ENCODE measurements at places on chromosomes 1 and 21.

DNA sequence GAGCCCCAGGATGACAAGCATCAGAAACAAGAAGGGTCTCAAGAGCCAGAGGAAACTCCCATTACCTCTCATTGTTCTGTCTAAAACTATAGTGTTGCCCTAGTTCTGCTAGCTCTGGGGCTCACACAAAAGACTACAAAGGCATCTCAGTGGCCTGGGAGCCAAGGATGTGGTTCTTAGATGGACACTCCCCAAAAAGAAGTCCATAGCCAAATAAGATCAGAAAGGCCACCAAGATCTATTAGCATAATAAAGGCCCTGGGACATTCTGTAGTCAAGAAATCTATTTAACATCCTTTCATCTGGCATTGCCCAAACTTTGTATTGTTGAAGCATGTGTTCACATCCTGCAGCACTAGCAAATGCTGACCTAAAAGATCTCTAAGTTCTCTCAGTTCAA is 99.5 kb downstream of the EDEM3 start:
- no peak for DNase-seq

DNA sequence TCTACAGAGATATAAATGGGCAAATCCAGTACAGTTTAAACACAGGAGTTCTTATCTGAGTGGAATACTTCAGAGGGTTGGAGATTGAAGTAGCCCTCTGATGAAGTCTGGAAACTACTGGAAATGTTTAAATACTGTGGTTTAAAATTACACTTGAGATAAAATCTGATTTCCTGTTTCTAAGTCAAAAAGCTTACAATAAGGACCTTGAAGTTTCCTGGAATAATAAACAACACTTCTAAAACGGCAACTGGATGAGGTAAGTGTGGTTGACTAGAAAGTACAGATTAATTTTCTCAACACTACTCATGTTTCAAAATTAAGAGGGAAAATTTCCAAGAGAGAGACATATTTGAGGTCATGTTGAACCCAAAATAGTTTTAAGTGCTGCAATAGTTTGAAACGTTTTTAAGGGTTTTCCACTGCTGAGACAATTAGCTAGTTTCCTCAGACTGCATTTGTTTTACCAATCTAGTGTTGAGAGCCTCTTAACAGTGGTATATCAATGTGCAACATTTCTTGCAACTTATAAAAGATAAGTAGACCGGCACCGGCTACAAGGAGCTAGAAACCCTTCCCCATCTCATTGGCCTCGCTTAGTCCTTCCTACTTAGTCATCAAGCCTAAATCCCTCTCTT is 27.4 kb downstream of the KCNA3 start:
- no peak for DNase-seq

- DNase-seq: no peak
Measured at GRCh38 chr1:201637282-201638079, 98.6 kb downstream of the NAV1 start.

GRCh38 chr1:218785928-218786327 is 387.8 kb upstream of the LYPLAL1 start:
- DNase-seq: peak; percentile 5

- DNase-seq: no peak
Measured at GRCh38 chr1:241721011-241721410, 68.9 kb downstream of the WDR64 start.

DNA sequence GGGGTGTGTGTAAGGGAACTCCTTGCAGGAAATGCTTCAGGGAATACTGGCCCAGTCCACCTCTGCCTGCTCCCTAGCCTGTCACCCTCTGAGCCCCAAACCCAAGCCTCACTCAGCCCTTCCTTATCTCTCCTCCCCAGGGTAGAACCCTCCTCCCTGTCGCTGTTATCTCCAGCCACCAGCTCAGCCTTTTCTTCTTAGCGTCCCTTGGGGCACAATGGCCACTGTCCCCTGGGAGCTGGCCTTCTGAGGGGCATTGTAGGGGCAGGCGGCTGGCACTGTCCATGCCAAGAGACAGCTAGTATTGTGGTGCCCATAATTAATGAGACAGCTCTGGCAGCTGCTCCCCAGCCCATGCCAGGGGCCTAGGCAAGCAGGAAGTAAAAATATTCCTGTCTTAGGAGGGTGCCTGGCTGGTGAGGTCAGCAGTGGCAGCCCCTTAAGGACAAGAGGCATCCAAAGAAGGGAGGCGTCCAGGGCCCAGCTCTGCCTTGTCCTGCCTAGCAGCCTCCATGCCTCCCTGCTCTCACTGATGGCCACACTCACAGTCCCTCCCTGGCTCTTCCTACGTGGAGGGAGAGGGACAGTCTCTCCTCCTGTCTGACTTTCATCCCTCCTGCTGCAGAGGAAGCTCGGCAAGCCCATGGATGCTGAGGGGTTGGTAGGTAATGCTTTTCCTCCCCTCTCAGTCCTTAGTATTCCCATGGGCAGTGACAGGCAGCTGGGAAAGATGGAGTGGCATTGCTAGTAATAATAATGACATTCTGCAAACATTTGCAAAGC is 37.5 kb downstream of the KCNQ4 start:
- no peak for DNase-seq

DNA sequence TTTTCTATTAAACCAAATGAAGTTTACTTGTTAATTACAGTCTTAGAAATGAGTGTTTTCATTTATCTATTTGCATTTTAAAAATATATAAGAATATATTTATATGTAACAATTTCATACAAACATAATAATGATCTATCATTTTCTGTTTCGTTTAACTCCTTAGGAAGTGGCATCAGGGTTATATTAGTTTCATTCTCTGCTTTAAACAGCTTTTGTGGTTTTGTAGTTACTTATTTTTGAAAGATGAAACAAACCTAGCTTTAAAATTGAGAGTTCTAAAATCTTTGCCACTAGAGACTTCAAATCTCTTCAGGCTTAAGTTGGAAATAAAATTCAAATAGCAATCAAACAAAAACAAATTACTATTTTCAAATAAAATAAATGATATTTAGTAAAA is 2110.6 kb downstream of the MRPL39 start:
- DNase-seq: no peak

DNA sequence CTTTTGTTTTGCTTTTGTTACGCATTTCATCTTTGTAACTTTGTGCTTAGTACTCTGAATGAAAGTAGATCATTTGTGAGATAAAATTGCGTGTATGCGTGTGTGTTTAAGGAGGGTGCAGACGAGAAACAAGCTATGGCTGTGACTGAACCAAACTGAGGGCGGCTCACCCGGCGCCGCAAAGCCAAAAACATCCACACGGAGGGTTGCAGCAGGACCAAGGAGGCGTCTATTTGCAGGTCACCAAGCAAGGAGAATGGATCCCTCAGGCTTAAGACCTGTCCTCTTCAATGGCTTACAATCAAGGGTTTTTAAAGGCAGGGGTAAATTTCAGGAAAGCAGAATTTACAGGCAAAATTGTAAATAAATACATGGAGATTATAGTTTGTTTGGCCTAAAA is 12.8 kb downstream of the GCSAML start:
- DNase-seq: no peak

GRCh38 chr1:1436630-1437032 is 1.1 kb downstream of the VWA1 start:
- DNase-seq: peak; percentile 16

- DNase-seq: no peak
Measured at GRCh38 chr1:170596701-170597100, 64.7 kb downstream of the GORAB start.

DNA sequence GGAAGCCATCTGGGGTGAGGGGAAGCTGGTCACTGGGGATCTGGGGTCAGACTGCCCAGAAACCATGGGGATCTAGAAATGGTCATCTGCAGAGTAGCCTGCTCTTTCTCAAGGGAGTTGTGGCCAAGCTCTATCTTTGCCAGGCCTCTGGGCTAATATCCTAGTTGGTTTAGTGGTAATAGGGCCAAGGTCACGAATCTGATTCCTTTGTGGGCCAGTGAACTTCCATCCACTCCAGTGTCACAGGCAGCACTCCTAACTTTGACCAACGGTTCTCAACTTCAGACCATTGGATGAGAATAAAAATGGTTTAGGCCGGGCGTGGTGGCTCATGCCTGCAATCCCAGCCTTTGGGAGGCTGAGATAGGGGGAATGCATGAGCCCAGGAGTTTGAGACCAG is 28.1 kb upstream of the PPP2R5A start:
- DNase-seq: no peak

- DNase-seq: peak; percentile 31
Measured at GRCh38 chr21:46639489-46640386, 4.3 kb downstream of the PRMT2 start.

- no peak for DNase-seq
Measured at GRCh38 chr1:60870269-60870865, 212.0 kb upstream of the NFIA start.

GRCh38 chr1:64955097-64956009 is 11.0 kb downstream of the JAK1 start:
- no peak for DNase-seq

- DNase-seq: no peak
Measured at GRCh38 chr21:41418393-41418792, 7.6 kb upstream of the MX1 start.

DNA sequence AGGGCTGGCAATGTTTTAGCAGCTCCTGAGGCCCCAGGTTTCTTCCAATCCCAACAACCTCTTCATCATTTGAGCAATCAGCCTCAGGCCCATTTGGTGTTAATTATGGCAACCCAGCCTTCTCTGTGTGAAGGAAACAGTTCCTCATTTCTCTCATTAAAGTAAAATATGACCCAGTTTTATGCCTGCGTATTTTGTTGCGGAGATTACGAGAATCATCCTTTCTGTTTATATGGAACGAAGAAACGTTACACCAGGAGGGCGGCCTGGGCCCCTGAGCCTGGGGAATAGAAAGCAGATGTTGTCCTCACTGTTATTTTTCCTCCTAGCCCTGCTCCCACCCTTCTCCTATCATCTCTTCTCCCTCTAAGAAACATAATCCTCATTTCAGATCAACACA is 332.2 kb upstream of the USP24 start:
- DNase-seq: no peak

- no peak for DNase-seq
Measured at GRCh38 chr1:172977296-172978017, 73.3 kb downstream of the TNFSF18 start.

GRCh38 chr1:66476774-66477173 is 57.2 kb upstream of the SGIP1 start:
- no peak for DNase-seq

Data from hepatic stellate cell (primary cell).